Frontal cortex (tissue), 4 donors: ENCODE measurements at places on chromosomes 16 and 17.

DNA sequence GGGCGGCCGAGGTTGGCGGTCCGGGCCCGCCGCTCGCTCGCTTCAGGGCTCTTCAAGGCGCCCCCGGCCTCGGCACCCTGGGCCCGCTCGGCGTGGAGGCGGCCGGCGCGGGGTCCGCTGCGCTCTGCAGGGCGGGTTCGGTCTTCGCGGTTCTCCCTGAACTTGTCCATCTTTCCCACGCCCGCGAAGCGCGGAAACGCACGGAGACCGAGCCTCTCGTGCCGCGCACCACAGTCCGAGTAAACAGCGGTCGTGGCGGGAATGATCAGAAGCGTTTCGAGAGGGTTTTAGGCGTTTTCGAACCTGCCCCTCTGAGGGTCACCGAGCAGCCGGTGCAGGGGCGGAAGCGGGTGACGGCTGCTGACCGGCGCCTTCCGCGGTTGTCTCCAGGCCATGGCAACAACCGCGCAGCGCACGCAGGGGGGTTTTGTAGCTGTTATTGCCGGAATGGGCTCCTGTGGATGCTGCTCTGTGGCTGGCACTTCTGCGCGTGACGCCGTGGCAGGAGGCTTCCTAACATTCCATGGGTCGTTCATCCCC is 414 bp downstream of the NARF start:
- no peak for DNase-seq

GRCh38 chr16:20074099-20074991 is 655 bp upstream of the GPR139 start:
- DNase-seq, result peak; percentile 16

GRCh38 chr17:77036841-77037381 is 103.9 kb upstream of the SEC14L1 start:
- no peak for DNase-seq

- DNase-seq, result no peak
These were observed 2.6 kb downstream of the COG4 start for GRCh38 chr16:70520612-70521297.

- no peak for DNase-seq
These were observed 2.3 kb upstream of the SLC16A11 start for GRCh38 chr17:7046127-7046724.

DNA sequence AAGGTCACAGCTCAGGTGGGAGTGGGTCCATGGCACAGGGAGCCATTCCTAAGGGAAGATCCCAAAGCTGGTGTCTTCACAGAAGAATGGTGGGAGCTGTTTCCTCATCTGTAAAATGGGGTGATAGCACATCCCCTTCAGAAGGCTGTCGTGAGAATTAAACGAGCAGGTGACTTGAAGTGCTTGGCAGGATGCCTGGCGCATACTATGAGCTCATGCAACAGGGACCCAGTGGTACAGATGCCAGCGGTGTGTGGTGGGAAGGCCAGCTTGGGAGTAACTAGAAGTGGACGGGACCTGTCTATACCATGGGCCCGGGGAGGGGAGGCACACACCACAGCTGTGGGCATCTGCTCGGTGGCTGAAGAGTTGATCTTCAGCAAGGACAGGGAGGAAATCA is 189.3 kb upstream of the TNRC6C start:
- DNase-seq, result no peak

- no peak for DNase-seq
These were observed 392.5 kb downstream of the HS3ST3B1 start for GRCh38 chr17:14693382-14693781.

DNA sequence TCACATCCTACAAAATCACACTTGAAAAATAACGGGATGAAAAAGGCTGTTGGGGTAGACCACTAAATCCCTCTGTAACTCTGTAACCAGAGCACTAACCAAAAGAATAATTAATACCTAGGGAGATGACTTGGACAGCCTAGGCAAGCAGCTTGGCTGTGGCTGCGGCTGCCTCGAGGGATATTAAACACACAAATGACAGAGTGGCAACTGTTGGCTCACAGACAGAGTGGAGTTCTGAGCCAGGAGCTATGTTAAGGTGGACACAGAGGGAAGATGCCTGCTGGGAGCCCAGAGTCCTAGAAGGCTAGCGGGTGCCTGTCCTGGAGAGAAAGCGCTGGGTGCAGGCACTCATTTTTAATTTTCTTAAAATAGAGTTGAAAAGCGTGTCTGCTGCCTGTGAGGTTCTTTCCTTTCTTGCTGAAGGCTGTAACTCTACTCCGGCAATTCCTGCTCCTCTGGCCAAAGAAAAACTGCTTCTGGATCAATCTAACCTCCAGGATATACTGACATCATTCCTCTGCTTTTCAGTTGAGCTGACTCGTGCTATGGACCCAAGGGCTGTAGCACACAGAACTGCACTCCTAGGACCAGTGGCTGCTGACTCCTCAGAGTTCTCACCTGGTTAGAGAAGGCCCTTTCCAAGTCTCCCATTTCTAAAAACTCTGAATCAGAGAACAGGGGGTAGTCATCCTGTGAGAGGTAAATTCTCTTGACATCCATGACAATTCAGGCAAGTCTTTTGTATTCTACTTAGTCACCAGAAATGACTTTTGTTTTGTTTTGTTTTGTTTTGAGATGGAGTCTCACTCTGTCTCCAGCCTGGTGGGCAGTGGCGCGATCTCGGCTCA is 147.9 kb downstream of the STX8 start:
- DNase-seq, result no peak

GRCh38 chr17:35893751-35894150 is 13.6 kb upstream of the CCL5 start:
- DNase-seq, result no peak

GRCh38 chr17:14351493-14351892 is 50.6 kb downstream of the HS3ST3B1 start:
- no peak for DNase-seq

DNA sequence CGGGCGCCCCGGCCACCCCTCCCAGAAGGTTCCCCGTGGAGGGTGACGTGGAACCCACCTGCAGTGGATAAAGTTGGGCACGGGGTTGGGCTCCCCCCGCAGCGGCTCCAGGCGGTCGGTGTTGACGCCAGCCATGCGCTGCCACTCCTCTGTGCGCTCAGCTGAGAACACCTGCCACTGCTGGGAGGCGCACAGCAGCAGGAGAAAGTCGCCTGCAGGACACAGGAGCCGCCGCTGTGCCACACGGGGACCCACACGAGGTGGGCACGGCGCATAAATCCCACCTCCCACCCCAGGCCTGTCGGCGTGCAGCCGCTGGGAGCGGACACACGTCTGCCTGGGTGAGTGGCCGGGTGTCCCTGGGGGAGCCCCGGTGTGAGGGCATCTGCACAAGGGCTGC is 20.7 kb downstream of the CTU2 start:
- DNase-seq, result no peak
